ENCODE measurements at places on chromosomes 7 and 10. TPM values are rescaled to one million over a fixed set of nuclear protein-coding genes. Genes with fewer than 3 reads are reported as not detected.

The UCMA gene
- 0.95 TPM for polyA plus RNA-seq

The PTN gene
- polyA plus RNA-seq: 44.9 TPM

The CALML5 gene
- not detected for polyA plus RNA-seq

The VPS37D gene
- polyA plus RNA-seq: 2.8 TPM

The PRSS37 gene
- not detected for polyA plus RNA-seq

The SAP25 gene
- 3.5 TPM for polyA plus RNA-seq

The SRRM3 gene
- 0.63 TPM for polyA plus RNA-seq

The SH2D4B gene
- not detected for polyA plus RNA-seq

The UNC5B gene
- 11.1 TPM for polyA plus RNA-seq

The CACNB2 gene
- 1.5 TPM for polyA plus RNA-seq

The SLC26A3 gene
- not detected for polyA plus RNA-seq

The SORCS1 gene
- polyA plus RNA-seq: 5.1 TPM

The CPXM2 gene
- polyA plus RNA-seq: 0.25 TPM

The PIK3AP1 gene
- polyA plus RNA-seq: 1.8 TPM

The C10orf53 gene
- not detected for polyA plus RNA-seq

The DGKI gene
- polyA plus RNA-seq: 0.68 TPM

The CCNY gene
- 81.0 TPM for polyA plus RNA-seq

The GHRHR gene
- 0.54 TPM for polyA plus RNA-seq

The TUBB8 gene
- polyA plus RNA-seq: not detected

The CYP3A4 gene
- polyA plus RNA-seq: 0.22 TPM

The TTYH3 gene
- polyA plus RNA-seq: 71.4 TPM

The LRGUK gene
- polyA plus RNA-seq: 1.0 TPM

Measured in forelimb muscle (tissue), 1 donor.